AG08395 (cell line): ENCODE measurements at places on chromosomes 5 and 9.

- DNase-seq, result no peak
Observed at GRCh38 chr5:180607861-180608571, 16.7 kb upstream of the SCGB3A1 start.

- DNase-seq, result peak; percentile 55
Observed at GRCh38 chr5:103452666-103453065, 109.9 kb downstream of the NUDT12 start.

DNA sequence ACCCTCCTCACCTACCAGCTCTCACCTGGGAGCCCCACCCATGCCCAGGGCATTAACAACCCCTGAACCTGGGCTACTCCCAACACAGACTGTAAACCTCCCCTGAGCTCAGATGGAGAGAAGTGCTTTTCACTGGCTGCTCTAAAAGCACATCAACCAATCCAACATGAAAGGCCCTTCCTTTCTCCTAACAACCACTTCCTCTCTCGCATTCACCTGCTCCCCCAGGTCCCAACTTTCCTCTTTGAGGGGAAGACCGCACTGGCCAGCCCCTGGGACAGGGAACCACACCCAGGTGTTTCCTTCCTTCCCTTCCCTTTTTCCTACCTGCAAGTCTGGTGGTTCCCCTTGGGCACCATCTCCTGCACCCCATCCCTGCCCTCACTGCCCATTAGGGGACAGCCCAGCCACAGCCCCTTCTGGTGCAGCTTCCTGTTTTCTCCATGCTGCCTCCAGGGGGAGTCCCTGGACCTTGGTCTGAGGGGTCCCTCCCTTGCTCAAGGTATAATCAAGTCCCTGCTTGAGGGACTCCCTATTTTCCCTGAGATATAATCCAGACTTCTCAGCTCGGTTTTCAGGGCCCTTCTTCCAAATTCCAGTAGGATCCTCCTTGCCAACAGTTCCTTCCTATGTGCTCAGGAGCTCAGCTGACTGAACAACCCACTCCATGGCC lies 30.5 kb upstream of the DAB2IP start:
- peak; percentile 41 for DNase-seq

- DNase-seq, result peak; percentile 91
Observed at GRCh38 chr5:76790632-76791290, 28.1 kb upstream of the F2RL1 start.

DNA sequence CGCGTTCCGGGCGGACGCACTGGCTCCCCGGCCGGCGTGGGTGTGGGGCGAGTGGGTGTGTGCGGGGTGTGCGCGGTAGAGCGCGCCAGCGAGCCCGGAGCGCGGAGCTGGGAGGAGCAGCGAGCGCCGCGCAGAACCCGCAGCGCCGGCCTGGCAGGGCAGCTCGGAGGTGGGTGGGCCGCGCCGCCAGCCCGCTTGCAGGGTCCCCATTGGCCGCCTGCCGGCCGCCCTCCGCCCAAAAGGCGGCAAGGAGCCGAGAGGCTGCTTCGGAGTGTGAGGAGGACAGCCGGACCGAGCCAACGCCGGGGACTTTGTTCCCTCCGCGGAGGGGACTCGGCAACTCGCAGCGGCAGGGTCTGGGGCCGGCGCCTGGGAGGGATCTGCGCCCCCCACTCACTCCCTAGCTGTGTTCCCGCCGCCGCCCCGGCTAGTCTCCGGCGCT lies at the start of gene DAPK1:
Gene DAPK1, plus strand, starts transcription at position 264 of the 442 bp plus-strand sequence. CDS start 1,211 bp downstream, outside the sequence.
- peak; percentile 52 for DNase-seq

DNA sequence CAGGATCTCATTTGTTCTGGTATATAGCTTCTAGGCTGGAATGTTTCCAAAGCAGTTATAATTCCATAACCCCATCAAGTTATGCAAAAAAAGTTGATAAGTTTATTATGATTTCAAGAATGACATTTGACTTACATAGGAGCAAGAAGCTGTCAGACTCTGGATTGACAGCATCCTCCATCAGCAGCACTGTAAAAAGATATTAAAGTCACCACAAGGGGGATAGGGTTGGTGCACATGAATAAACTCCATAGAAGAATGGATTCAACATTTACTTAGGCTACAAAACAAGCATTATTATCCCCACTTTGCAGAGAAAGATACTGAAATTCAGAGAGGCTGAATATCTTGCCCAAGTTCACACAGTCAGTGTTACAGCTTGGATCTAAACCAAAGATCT lies 208.9 kb upstream of the SLC30A5 start:
- DNase-seq, result no peak

DNA sequence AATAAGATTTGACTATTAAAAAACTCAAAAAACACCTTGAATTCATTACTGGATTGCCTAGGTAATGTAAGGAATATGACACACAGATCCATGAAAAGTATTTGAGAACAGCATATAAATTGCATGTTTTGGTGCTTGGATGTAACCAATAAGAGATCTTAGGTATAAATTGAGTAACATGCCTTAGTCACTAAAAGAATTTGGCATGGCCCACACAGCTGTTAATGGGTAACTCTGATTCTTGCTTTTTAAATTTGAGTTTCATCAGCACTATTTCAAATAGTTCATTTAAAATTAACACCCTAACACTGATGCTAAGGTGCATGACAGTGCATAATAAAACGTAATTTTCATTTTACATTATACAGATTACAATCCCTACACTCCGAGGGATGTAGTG lies 779.3 kb upstream of the WWC1 start:
- DNase-seq, result no peak

GRCh38 chr5:147704544-147704943 lies 78.0 kb downstream of the JAKMIP2 start:
- DNase-seq, result no peak

DNA sequence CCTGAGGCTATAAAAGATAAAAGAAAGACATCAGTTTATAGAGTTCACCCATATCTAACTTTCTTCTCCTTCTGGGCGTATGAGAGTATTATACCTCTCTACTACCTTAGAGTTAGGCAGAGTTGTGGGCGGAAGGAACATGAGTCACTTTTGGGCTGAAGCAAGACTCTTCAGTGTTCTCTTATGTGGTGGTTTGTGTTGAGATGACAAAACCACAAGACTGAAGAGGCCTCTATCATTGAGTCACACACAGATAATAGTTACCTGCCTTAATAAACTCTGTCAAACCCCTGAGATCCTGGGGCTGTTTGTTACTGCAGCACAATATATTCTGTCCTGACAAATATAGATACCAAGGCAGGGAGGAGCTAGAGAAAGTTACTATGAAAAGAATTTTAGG lies 184.2 kb downstream of the EFNA5 start:
- no peak for DNase-seq

DNA sequence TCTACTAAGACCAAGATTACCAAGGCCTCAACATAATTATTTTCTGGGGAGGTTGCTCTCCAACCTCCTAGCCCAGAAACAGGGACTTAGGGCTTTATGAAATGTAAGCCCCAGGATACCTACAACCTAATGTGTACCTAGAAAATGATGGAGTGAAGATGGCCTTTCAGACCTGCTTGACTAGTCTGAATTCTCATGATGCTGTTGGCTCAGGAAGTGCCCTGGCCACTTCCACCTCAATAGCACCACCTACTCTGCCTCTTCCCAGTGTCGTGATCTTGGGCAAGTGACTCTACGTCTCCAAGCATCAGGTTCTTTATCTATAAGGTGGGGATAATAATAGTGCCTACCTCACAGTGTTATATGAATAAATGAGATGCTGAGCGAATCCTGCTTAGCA lies 57.9 kb upstream of the GARNL3 start:
- no peak for DNase-seq

- no peak for DNase-seq
Observed at GRCh38 chr5:64292611-64293215, 127.1 kb downstream of the RNF180 start.

- DNase-seq, result peak; percentile 69
Observed at GRCh38 chr5:135230251-135230925, 168.6 kb downstream of the MACROH2A1 start.

DNA sequence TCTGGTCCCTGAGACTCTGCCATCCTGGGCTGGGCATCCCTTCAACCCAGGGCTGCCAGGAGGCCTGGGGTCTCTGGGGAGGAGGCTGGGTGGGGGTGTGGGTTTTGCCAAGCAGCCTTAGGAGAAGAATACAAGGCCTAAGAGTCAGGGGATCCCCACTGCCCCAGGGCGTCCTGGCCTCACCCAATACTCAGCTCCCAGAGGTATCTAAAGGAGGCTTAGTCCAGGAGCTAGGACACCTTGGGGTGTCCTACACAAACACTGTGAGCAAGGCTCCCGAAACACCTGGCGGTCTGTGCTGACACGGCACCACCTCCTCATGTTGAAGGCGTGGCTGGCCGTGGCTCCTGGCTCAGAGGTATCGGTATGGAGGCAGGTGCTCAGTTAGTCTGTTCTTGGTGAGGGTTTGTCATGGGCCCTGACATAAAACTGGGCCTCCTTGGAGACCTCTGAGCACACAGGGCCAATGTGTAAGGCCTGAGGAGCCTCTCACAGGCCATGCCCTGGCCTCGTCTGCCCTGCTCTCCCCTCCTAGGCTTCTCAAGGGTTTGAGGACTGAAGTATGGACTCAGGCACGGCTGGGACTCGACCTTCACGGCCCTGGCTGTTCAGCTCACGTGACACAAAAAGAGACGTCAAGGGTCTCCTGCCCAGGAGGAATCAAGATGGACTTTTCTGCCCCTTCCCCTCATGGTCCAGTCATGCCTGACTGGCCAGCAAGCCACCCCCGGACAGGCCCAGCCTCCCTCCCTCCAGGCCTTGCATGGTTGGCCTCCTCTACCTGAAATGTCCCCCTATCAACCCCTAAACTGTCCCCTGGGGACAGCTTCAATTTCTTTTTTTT lies 277.3 kb downstream of the FSTL4 start:
- DNase-seq, result no peak

GRCh38 chr5:4205398-4205797 lies 609.8 kb downstream of the IRX1 start:
- no peak for DNase-seq

GRCh38 chr5:37601163-37601562 lies 222.0 kb downstream of the WDR70 start:
- no peak for DNase-seq

GRCh38 chr5:151740336-151740942 lies 18.0 kb downstream of the ATOX1 start:
- DNase-seq, result peak; percentile 83

DNA sequence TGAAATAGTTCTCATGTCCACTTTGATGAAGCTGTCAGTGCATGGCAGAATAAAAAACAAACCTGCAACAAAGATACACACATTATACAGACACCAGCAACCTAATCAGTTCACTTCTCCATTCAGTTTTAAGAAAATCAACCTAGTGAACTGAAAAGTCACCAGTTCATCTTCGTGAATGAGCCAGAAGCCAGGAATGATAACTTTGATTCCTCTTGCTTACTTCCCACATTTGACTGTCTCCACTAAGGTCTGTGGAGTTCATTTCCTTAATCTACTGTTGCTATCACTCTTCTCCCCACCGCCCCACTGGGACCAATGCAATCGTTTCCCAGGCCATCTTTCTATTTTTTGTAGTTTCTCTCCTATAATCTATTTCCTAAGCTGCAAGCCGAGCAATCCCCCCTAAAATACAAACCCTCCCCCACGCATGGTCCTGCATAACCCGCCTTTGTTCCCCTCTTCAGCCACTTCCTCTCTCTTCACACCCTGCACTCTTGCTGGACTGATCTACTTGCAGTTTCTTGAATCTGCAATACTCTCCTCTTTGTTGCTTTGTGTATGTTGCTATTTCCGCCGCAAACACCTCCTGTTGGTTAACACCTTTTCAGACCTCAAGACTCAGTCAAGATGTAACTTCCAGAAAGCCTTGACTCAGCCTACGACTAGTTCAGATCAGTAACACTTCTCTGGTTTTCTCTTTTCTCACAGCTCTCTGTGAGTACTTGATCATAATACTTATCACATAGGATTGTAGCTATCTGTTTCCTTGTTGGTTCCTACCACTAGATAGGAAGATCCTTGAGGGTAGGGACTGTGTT lies 16.6 kb downstream of the STOM start:
- no peak for DNase-seq

GRCh38 chr5:130710596-130710995 lies 454.5 kb downstream of the HINT1 start:
- no peak for DNase-seq

DNA sequence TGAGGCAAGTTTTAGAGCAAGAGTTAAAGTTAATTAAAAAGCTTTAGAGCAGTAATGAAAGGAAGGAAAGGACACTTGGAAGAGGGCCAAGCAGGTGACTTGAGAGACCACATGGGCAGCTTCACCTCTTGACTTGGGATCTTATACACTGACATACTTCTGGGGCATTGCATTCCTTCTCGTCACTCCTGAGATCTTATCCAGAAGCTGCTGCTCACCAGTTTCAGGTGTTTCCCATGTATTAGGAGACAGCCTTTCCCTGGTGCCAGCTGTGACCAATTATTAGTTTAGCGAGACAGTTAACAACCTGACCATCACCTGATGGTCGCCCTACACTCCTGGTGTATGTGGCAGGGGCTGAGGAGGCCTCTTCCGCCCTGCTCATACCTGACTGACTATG lies 382.1 kb downstream of the KDM4C start:
- no peak for DNase-seq

DNA sequence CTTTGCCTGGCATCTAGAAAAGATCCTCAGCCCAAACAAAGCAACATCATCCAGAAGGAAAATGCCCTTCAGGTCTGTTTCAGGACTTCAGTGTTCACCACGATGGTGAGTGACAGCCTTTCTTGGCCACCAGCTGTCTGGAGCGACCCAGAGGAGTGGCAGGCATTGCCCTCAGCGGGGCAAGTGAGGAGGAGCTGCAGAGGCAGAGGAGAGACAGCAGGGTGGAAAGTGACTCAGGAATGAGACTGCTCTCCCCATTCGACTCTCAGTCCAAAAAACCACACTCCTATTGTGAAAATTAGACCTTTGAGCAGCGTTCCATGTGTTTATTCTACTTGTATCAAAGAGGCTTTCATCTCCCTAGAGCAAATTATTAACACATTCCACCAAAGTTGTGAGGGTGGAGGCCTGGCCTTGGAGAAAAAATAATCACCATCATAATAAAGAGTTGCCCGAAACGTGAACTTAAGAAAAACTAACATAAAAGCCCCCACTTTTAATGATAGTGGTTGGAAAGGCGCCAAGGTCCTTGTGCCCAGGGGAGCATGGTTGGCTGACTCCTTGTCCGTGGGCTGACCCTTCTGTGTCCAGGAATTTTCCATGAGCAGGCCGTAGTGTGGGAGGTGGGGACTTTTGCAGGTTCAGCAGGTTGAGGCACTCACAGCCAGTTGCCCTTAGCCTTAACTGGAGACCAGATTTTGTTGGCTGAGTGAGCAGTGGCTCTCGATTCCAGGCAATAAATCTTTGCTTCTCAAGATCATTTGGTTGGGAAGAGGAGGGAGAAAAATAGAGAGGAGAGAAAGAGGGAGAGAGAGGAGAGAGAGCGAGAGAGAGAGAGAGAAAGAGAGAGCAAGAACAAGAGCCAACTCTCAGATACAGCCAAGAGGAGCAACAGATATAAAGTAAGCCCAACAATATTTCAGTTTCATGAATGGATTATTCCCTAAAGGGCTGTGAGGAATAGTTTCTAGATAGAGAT lies 125.9 kb upstream of the ANKRD55 start:
- peak; percentile 25 for DNase-seq

GRCh38 chr5:141904551-141904950 lies 19.1 kb upstream of the DELE1 start:
- no peak for DNase-seq

- no peak for DNase-seq
Observed at GRCh38 chr5:151034422-151035379, 14.3 kb downstream of the GPX3 start.

- DNase-seq, result peak; percentile 24
Observed at GRCh38 chr9:135281791-135282737, 194.6 kb downstream of the OLFM1 start.

- no peak for DNase-seq
Observed at GRCh38 chr5:55667938-55668337, 44.2 kb downstream of the SLC38A9 start.

- no peak for DNase-seq
Observed at GRCh38 chr5:141788296-141788970, 89.8 kb downstream of the PCDH1 start.
